Effector memory CD8-positive, alpha-beta T cell (primary cell): ENCODE measurements at places on chromosomes 6 and 20.

GRCh38 chr20:57262784-57263609 is 3.4 kb downstream of the BMP7 start:
- DNase-seq = no peak

- DNase-seq = no peak
These were observed 88.9 kb downstream of the ARMC2 start for GRCh38 chr6:108937170-108937569.

- DNase-seq = no peak
These were observed 8.1 kb upstream of the FUT9 start for GRCh38 chr6:96007663-96008062.

DNA sequence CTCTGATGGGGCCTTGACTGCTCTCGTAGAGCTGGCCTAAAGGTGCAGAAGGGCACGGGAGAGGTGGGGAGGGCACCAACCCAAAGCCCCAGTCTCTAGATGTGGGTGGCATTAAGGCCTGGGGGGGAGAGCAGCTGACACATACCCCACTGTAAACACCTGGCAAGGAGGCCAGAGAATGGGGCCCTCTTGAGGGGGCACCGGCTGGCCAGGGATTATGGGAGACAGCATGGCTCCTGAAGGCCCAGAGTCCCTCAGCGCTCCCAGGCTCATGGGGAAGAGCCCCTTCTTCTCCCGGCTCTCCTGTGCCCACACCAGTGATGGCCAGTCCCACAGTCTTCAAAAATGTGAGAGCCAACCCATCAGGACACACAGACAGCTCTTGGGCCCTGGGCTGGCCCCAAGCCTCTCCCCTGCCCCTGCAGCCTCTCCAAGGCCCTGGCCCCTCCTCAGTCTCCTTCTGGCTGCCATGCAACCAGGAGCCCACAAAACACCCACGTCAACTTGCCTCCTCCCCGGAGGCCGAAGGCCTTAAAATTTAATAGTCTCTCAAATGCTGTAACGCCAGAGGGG is 58.2 kb upstream of the FOXP4 start:
- DNase-seq = no peak

DNA sequence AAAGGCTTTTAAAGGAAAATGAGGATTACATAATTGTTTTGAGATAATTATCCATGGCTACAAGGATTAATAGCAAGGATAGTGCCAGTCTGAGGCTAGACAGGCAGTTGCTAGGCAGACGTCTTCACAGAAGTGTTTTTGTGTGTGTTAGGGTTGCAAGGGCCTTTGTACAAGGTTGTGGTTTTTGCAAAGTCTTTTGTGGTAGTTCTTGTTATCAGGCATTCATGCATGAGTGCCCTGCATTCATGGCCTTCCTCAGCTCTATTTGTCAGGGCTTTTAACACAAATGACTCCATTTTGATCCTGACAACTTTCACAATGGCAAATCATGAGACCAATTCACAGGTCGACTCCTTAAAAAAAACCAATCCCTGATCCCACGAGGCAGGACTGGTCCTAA is 68.1 kb upstream of the TXNDC5 start:
- no peak for DNase-seq

GRCh38 chr6:45590226-45590625 is 212.5 kb upstream of the SUPT3H start:
- no peak for DNase-seq

GRCh38 chr6:3777730-3778461 is 26.4 kb upstream of the PXDC1 start:
- no peak for DNase-seq

DNA sequence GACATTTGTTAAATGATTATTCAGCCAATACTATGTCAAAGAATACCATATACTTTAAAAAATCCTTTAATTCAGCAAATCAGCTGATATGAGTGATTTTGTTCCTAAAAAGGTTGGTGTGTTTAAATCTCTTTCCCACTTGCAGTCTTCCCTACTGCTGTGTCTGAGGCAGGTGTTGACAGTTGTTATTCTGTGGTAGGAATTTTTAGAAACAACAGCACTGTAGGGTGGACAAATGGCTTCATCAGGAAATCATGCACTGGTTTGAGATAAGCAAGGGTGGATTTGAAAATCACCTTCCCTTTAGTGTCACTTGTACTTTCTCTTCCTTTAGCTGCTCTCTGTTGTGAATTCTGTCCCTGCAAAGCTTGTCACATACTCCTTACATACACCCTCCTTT is 213.7 kb upstream of the SGK1 start:
- DNase-seq = no peak

- no peak for DNase-seq
These were observed at the start of gene FILIP1 for GRCh38 chr6:75493400-75494064. Gene FILIP1, minus strand, starts transcription at chr6:75493800. Its CDS starts 78,828 bp downstream, at chr6:75414972.

GRCh38 chr20:33814238-33814712 is 3.1 kb downstream of the CHMP4B start:
- DNase-seq = no peak

GRCh38 chr20:39150501-39150900 is 188.4 kb downstream of the DHX35 start:
- DNase-seq = no peak

- no peak for DNase-seq
These were observed 90.0 kb upstream of the SLC24A3 start for GRCh38 chr20:19122395-19122794.

DNA sequence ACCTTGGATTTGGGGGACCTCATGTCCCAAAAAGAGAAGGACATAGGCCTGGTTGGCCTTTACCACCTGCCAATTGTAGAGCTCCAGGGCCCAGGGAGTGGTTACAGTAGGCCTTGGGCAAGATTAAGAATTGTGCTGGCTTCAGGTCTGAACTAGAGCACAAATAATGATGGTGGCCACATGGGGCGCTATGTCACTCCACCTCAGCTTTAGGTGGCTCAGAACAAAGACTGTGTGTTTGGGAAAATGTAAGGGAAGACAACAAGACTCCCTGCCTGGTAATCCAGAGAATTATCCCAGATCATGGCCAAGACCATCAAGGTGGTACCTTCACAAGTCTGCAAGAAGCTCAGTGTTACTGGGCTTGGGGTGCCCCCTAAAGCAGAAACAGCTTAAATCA is 224.9 kb upstream of the OPRM1 start:
- no peak for DNase-seq

GRCh38 chr20:18585134-18585533 is 2.7 kb upstream of the DTD1 start:
- no peak for DNase-seq

- DNase-seq = peak; percentile 6
These were observed 328 bp downstream of the RRBP1 start for GRCh38 chr20:17681726-17682102.

DNA sequence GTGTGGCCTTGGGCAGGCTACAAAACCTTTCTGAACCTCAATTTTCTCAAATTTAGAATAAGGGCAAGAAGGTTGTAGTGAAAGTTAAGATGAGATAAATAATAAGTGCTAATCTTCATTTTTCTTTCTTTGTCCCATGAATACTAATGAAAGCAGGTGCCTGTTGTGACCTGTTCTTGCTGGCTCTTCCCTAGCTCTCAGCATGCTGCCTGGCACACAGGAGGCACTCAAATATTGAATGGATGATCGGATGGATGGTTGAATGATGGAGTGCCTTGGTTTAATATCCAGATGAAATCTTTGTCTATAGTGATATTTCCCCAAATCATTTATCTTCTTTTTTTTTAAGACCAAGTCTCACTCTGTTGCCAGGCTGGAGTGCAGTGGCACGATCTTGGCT is 15.0 kb downstream of the PBOV1 start:
- DNase-seq = no peak

DNA sequence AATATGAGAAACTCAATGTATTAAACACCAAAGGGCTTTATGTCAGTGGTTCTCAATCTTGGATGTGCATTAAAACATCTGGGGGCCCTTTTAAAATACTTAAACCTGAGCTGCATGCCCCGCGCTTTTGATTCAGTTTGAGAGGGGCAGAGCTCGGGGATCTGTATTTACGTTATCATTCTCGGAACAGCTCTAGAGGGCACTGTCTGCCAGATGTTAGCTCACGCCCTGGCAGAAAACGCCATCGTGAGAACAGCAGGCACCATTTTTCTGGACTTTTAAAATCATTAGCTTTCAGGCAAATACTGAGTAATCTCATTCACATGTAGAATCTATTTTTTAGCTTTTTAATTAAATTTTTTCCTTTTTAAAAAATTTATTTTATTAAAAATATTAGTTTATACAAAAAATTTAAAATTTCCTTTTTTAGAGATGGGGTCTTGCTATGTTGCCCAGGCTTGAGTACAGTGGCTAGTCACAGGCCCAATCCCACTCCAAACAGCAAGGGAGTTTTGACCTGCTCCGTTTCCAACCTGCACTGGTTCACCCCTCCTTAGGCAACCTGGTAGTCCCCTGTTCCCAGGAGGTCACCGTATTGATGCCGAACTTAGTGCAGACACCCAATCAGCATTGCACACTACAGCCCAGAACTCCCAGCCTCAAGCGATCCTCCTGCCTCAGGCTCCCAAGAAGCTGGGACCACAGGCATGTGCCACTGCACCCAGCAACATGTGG is 30.0 kb upstream of the ZNF133 start:
- no peak for DNase-seq

GRCh38 chr6:55827818-55828522 is 47.4 kb downstream of the BMP5 start:
- no peak for DNase-seq

DNA sequence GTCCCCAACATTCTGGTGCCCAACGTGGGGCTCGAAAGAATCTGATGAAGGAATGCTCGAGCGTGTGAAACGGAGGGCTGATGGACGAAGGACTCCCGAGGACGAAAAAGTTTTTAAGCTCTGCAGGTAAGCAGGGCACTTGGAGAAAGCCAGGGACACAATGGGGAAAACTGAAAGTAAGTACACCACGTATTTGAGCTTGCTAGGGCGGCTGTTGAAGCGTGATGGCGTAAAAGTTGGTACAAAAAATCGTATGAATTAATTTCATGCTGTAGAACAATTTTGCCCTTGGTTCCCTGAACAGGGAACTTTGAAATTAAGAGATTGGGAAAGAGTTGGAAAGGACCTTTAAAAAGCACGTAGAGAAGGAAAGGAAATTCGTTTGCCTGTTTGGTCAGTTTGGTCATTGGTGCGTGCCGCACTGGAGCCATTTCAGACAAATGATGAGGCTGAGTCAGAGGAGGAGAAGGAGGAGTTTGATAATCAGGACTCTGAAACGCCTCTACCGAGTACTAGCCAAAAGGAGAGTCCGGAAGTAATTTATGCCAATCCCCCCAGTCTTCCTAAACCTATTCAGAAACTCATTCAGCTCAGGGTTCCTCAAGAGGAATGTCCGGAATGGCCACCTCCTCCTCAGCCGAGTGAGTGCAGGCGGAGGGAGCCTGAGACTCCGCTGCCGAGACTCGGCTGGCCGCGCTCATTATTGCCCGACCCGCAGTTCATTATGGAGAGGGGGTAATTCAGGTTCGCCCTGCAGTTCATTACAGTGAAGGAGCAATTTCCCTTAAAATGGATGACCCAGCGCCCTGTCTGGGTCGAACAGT is 59.2 kb upstream of the PRSS16 start:
- peak; percentile 28 for DNase-seq

- DNase-seq = no peak
These were observed 107.5 kb downstream of the VIP start for GRCh38 chr6:152858141-152858540.

DNA sequence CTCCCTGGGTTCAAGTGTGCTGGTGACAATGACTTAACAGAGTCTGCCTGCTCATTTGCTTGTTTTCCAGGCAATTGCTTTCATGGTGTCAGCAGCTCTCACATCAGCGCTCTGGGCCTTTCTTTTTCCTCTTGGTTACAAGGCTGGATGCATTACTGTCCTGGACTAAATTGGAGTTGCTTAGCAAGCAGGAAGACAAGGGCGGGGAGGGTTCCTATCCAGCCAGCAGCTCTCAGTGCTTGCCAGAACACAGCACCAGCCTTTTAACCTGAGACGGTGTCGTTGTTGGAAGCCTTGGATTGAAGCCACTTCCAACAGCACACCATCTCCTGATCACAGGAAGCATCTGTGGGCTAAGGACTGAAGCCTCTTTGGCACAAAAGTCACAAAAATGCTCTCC is 606.9 kb downstream of the CDH26 start:
- DNase-seq = no peak

GRCh38 chr6:54695815-54696214 is 150.8 kb upstream of the FAM83B start:
- DNase-seq = no peak

DNA sequence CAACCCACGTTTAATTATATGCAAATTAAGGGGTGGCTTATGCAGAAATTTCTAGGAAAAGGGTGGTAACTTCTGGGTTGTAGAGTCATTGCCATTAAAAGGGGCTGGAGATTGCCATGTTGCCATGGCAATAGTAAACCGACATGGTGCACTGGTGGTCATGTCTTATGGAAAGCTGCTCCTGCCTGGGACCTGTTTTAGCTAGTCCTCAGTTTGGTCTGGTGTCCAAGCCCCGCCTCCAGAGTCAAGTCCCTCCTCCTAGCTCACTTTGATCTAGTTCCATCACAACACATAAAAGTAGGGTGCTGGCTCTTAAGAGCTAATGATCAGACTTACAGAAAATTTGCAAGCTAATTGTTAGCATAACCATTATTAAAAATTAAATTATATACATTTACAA is 5.3 kb downstream of the SLC22A2 start:
- no peak for DNase-seq

DNA sequence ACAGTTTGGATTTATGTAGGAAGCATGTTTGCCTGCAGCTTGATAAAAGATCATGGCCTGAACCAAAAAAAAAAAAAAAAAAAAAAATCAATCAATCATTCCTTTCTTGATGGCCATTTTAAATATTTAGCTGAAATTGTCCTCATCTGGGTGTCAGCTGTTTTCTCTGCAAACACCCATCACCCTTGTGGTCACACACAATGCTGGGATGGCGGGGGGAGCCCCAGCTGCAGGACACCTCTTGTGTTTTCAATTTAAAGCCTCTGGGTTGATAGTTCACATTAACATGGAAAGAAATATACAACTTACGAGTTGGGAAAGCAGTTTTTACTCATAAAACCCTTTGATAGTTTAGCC is 160.4 kb downstream of the ZFP64 start:
- no peak for DNase-seq

GRCh38 chr6:165701564-165702354 is 38.7 kb upstream of the PDE10A start:
- DNase-seq = no peak

DNA sequence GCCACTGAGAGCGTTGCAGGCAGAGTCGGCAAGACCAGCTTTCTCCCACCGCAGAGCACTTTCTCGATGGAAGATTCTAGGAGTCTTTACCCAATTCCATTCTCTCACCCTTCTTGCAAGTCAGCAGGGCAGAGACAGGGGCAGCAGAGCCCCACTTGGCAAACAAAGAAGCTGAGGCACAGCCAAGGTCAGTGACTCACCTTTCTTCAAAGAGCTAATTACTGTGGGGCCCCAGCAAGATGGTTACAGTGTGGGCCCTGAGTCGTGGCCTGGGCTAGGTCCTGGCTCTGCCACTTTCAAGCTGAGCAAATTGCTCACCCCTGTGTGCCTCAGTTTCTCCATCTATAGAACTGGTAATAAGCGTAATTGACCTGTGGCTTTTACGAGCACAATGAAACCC is 277.0 kb downstream of the PREX1 start:
- no peak for DNase-seq

GRCh38 chr20:51190783-51191180 is 167.9 kb upstream of the KCNG1 start:
- DNase-seq = no peak

- no peak for DNase-seq
These were observed 373.6 kb downstream of the CDH26 start for GRCh38 chr20:60331688-60332300.

GRCh38 chr20:8254911-8255582 is 123.0 kb downstream of the PLCB1 start:
- DNase-seq = no peak
